Activated CD8-positive, alpha-beta T cell treated with anti-CD3 and anti-CD28 coated beads, Interleukin-2, amount 10 ng/mL, durations not matched to agents 7 days and 5 days (primary cell): ENCODE measurements at places on chromosomes 5 and 9. TPM values are rescaled to one million over a fixed set of nuclear protein-coding genes. Genes with fewer than 3 reads are reported as not detected.
A peak's percentile ranks its signal among the peaks of the same experiment; 100 is the strongest.

GRCh38 chr5:6379246-6379645 is 899 bp upstream of the MED10 start:
- DNase-seq: no peak

DNA sequence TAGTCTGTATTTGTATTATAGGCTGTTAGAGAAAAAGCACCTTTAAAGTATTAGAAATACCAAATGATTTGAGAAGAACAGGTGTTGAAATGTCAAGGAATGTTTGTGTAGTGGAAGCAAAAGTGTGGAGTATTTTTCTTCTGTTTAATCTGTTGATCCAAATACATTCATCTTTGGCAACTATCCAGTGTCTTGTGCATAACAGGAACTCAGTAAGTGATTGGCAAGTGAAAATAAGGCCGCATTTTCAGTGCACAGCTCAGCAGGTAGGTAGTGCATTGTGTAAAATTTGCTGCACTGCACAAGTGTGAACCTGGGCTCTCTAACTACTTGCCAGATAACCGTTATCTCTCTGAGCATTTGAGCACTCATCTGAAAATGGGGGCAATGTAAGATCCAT is 61.8 kb downstream of the CHSY3 start:
- no peak for DNase-seq

Gene PCDHGA5
- total RNA-seq: 0.11 TPM

GRCh38 chr9:36407122-36407723 is 7.2 kb upstream of the RNF38 start:
- peak; percentile 75 for DNase-seq

- no peak for DNase-seq
These were observed 273.7 kb downstream of the SYK start for GRCh38 chr9:91075279-91075678.

GRCh38 chr5:152151940-152152339 is 227.3 kb upstream of the GLRA1 start:
- DNase-seq: no peak

DNA sequence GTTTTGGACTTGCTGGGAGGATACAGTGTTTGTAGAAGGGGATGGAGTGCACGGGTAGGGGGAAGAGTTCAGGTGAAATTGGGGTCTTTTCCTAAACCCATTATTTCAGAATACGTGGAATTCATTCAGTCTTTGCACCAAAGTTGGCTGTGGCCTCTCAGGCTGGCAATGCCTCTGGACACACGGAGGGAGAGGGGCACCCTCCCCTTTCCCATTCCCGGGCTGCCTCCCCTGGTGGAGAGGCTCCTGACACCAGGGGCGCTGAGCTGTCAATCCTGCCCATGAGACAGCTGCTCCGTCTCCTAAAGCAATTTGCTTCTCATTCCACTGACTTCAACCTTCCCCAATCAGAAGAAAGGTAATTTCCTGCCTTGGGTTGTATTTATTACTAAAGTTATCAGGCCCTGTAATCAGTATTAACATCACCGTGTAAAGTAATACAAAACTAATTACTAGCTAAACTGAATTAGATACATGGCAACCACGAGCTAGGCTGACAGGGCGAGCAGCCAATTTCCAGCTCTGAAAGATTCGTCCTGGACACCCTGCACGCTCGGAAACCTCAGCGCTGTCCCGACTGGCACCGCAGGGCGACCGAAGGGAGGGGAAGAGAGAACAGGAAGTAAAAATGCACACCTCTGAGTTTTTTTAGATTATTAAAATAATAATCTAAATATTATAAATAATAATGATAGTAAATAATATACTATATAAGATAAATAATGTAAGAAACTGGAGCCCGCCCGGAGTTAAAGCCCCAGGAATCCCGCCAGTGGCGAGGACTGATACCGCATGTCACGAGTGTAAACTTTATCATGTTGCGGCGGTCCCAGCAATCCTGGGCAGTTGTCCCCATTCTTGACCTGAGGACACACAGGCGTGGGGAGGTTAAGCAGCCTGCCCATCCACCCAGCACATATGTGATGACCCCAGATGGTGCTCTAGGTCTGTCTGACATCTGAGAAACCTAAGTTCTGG is 6.9 kb upstream of the OLFM1 start:
- no peak for DNase-seq

Gene SH2D3C
- total RNA-seq: 77.5 TPM

GRCh38 chr5:136205941-136206340 is 13.0 kb upstream of the SMIM32 start:
- DNase-seq: no peak

DNA sequence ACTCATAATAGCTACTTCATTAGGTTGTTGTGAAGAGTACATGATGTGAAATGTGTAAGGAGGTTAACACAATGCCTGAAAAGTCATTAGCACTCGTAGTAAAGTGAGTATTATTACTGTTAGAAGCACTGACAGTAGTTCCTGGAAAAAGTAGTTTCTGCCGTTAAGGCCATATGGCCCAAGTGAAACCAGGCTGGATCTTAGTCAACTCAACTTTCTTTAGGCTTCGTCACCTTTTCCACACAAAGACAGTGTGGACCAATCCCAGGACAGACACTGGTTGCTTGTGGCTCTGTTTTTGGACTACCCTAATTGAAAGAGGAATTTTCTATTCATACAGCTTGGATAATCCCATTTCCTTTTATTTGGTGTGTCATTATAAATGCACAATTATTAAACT is 29.4 kb upstream of the CKMT2 start:
- DNase-seq: no peak

GRCh38 chr9:83937861-83938455 is 16.7 kb upstream of the KIF27 start:
- DNase-seq: peak; percentile 53

DNA sequence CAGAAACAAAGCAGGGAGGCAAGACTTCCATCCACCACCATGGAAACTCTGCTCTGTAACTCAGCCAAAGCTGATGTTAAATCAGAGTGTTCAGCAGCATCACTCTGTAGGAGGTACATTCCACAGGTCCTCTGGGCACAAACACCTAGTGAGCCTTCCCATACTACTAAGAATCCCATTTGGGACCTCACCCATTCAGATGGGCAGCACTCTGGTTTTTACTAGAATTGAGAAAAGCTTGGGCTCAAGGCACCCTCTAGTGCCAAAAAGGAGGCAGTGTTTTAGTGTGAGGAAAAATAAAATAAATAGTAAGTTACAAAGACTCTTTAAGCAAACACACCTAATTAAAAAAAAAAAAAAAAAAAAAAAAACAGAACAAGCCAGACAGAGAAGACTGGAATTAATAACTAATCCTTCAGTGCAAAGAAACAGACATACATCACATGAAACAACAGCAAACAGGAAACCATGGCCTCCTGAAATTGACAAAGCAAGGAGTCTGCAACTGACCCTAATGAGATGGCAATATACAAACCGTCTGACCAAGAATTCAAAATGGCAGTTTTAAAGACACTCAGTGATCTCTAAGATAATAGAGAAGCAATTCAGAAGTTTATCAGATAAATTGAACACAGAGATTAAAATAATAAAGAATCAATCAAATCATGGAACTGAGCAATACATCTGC is 159.5 kb downstream of the GNA14 start:
- DNase-seq: no peak

Gene NCBP1
- total RNA-seq: 45.9 TPM

DNA sequence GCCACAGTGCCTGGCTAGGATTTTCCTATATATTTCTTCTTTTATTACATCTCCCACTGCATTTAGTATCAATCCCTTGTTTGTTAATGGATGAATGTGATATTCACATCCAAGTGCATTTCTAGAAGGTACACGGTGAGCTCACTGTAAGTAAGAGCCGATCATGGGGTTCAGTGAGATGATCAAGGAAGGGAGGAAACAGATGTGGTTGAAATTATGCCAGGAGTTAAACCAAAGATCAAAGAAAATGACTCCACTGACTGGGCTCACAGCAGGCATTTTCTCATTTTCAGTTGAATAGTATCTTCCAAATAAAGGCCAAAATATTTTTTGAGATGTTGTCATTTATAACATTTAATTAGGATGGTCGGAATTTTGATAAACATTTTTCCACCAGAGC is 97.8 kb downstream of the CFAP90 start:
- no peak for DNase-seq

DNA sequence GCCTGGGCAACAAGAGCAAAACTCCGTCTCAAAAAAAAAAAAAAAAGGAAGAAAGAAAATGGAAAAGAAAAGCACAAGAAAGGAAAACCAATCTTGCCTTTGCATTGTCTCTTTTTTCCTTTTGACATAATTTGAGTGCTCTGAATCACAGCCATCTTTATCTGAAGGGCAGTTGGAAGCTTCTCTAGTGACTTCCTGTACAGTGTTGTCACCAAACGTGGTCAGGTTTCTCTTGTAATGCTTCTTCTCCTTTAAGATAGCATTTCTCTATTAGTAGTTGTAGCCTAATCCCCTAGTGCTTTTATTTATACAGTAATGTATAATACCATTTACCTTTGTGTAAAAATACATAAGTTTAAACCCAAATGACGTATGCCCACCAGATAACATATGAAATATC is 18.1 kb downstream of the PRKACG start:
- DNase-seq: no peak

Gene CNTFR
- total RNA-seq: not detected

Gene DMRT3
- total RNA-seq: not detected

DNA sequence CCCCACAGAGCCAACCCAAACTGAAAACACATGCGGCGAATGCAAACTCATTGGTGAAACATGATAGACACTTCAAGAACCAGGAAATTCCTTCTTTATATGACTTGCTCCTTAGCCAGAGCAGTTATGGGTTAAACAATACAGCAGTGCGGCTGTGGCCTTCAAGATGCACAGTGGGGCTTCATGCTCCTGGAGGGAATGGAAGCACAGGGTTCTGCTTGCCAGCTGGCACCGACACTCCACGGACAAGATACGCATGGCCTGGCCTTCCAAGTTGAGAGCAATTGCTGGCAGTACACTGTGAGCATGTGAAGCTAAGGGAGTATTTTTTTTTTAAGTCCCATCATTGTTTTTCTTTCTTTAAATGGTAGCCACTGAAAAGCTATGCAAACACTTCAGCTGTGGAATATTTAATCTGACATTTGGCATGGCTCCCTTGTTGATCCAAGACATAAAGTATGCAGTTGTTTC is 451.6 kb upstream of the CD180 start:
- no peak for DNase-seq

Gene SH3GL2
- not detected for total RNA-seq

DNA sequence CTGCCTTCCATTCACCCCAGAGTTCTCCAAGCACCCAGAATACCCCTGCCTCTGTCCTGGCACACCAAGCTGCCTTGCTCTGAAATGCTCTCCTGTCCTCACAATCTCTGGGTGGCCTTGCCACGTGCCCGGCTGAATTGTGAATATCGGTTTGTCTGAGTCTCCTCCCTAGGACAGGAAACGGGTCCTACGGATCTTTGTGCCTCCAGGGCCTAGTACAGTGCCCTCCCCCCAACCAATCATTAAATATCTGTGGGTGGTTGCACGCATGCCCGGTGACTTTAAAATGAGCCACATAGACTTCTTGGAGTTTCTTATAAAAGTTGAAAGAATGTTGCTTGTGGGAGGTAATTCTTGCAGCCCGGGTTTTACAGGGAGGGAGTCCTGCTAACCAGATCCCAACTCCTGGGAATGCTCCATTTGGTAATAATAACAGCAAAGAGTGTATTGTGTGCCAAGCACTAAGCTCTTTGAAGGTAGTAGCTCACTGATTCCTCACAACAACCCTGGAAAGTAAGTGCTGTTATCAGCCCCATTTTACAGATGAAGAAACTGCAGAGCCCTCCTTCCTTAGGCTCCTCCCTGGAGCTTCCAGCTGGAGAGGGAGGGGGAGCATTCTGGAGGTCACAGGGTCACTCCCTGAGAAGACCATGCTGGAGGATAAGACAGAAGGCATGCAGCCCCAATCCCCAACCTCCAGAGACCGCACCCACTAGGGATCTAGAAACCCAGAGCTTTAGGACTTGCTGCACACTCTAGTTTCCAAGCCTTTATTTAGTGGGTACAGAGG is 23.4 kb downstream of the URM1 start:
- no peak for DNase-seq

DNA sequence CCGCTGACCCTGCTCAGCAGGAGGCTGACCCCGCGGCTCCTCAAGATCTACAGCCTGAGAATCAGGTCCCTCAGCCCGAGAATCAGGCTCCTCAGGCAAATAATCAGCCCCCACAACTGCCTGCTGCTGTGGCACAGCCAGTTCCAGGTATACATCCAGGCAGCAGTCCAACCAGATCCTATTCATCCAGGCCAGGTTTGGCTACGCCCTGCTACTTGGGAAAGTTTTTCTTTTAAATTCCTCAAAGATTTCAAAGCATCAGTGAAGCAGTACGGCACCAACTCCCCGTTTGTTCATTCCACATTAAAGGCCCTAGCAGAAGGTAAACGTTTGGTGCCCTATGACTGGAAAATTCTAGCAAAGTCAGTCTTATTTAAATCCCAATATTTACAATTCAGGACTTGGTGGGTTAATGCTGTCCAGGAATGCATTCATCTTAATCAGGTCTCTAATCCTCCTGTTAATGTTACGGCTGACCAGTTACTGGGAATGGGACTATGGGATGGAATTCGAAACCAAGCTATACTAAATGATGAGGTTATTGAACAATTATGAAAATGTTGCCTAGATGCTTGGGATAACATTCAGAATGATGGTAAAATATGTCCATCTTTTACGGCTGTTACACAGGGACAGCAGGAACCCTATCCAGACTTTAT is 102.3 kb downstream of the SYK start:
- DNase-seq: no peak

DNA sequence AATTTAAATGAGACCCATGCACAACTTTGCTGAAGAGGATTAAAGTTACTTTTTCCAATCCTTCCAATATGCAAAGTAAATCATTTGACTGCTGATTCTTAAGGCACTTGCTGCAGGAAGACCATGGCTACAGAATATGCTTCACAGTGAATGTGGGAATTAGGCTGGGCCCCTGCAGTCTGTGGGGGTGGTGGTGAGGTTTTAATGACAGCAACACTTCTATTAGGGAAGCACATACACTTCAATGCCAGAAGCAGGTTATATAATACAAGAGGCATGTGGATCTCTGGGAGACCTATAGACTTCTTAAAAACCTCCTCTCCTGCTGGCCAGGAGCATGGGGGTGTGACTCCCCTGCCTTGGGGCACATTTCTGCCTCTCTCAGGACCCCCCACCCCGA is 124.5 kb upstream of the KLF9 start:
- DNase-seq: no peak

GRCh38 chr9:109249615-109250014 is 71.2 kb downstream of the EPB41L4B start:
- DNase-seq: no peak
